Psoas muscle (tissue), 8 donors: ENCODE measurements at places on chromosomes 12 and 14. TPM values are rescaled to one million over a fixed set of nuclear protein-coding genes. Genes with fewer than 3 reads are reported as not detected.
A peak's percentile ranks its signal among the peaks of the same experiment; 100 is the strongest.

Gene HSPA2
- 53.8 TPM for total RNA-seq

Gene NKX2-1
- total RNA-seq, result not detected

Gene GNS
- total RNA-seq, result 37.0 TPM

Gene TBK1
- total RNA-seq, result 19.9 TPM

GRCh38 chr12:28114488-28114887 is 75.8 kb upstream of the CCDC91 start:
- H3K4me1 ChIP-seq, result no peaks in the 10 kb centered on the region
- H3K36me3 ChIP-seq, result no peaks in the 10 kb centered on the region
- no peak for DNase-seq
- H3K4me3 ChIP-seq, result no peak overlapping the region

DNA sequence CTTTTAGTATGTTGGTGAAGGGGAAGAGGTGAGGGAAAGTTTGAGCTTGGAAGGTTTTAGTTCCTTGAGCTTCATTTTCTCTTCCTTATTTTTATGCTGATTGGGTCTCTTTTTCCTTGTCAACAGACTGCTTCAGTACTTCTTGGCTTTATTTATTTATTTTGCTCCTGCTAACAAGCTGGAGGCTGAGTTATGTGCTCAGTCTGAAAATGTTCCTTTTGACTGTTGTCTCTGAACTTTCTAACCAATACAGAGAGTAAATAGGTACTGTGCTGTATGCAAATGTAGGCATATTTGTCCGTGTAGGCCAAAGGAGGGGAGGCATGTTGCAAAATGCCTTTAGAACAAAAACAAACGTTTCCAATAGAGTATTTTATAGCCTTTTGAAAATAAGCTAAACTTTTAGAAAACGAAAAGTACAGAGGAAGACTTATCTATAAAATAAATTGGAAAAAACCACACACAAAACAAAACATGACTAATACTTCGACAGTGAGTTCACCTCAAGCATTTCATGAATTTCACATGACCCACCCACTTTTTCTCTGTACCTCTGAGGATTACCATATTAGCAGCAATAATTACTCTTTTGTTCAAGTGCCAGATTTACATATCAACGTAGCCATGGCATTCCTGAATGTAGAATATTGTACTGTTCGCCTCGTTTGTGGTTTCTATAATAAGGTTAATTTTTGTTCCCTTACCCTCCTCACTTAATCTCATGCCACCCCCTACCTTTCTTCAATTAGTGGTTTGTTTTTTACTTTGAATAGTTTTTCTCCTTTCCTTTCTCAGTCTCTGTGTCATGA is 4.7 kb upstream of the CREBL2 start:
- H3K27me3 ChIP-seq, result no peaks in the 10 kb centered on the region
- no peak for DNase-seq
- no peak overlapping the region for H3K27ac ChIP-seq

- no peak for DNase-seq
- no peaks in the 10 kb centered on the region for H3K4me1 ChIP-seq
- H3K27me3 ChIP-seq, result no peaks in the 10 kb centered on the region
- no peak overlapping the region for H3K4me3 ChIP-seq
Measured at GRCh38 chr12:23587833-23588559, 361.5 kb downstream of the SOX5 start.

DNA sequence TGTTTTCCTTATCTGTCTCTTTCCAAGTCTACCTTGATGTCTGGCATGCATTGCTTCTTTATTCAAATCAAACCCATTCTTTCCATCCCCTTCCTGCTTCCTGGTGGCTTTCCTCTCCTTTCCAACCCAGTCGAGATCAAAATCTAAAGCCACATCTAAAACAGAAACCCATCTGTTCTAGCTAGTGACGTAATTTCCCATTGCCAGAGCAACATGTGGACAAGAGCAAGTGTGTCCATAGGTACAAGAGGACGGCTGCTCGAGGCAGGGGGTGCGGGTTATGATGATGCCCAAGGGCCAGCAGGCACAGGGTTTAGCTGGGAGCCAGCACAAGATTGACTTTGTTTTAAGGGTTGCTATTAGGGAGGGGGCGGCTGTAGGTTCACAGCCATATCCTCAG is 7.0 kb downstream of the KRT80 start:
- H3K4me3 ChIP-seq, result no peak overlapping the region
- H3K36me3 ChIP-seq, result no peaks in the 10 kb centered on the region
- no peak overlapping the region for H3K27ac ChIP-seq
- peaks cover 8% of the 10 kb centered on the region for H3K4me1 ChIP-seq
- DNase-seq, result no peak

GRCh38 chr12:59444932-59445331 is 150.9 kb upstream of the SLC16A7 start:
- H3K36me3 ChIP-seq, result no peaks in the 10 kb centered on the region
- no peaks in the 10 kb centered on the region for H3K4me1 ChIP-seq
- H3K27ac ChIP-seq, result no peak overlapping the region
- no peak for DNase-seq
- no peaks in the 10 kb centered on the region for H3K27me3 ChIP-seq

DNA sequence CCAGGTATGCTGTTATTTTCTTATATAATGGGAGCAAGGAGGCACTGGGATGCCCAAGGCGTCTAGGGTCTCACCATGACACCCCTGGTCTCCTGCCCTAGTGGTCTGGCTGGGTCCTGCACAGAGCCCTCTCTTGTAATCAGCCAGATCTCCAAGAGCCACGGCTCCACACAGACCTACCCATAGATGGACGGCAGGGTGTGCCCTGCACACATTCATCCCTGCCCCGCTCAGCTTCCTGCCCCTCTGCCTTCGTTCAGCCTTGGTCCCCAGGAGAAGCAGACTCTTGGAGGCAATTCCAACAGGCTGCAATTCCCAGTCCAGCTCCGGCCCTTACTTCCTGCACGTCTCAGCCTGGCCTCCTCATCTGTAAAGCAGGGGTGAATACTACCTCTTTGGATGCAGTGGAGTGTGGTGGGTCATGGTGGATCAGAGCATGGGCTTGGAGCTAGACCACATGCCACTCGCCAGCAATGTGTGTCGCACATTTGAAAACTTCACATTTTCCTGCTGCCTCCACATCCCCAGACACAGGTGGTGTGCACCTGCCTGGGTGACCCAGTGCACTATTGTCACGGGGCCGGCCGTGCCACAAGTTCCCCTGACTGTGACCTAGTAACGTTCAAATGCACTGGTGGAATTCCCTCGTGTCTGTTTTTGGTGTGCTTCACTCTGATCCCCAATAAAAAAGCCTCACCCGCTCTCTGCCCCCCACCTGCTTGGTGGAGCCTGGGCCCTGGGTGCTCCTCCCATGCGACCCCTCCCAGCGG is 171.1 kb upstream of the PRMT8 start:
- H3K27ac ChIP-seq, result no peak overlapping the region
- no peaks in the 10 kb centered on the region for H3K36me3 ChIP-seq
- DNase-seq, result no peak
- peaks cover 3% of the 10 kb centered on the region for H3K27me3 ChIP-seq
- peaks cover 7% of the 10 kb centered on the region for H3K4me1 ChIP-seq
- H3K4me3 ChIP-seq, result no peak overlapping the region

DNA sequence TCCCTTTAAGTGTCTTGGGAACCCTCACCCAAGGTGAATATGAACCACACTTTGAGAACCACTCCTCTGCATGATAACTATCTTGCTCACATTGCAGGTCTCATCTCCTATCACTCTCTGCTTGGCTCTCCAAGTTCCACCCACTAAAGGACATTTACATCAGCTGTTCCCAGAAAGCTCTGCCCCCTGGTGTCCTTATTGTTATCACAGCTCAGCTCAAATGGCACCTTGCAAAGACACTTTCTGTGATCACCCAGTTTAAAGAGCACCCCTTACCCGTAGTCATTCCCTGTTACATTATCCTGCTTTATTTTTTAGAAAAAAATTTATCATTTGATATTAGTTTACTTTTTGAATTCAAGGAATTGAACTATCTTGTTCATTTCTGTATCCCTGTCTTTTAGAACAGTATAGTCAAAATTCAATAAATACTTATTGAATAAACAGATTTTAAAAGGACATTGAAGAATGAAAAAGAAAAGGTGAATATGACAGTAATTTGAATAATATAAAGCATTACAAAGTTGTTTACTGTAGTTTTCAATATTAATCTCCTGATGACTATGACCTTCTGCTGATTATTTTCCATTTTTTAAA is 20.5 kb upstream of the GUCY2C start:
- no peak overlapping the region for H3K27ac ChIP-seq
- no peaks in the 10 kb centered on the region for H3K27me3 ChIP-seq
- DNase-seq, result no peak
- no peak overlapping the region for H3K4me3 ChIP-seq

- no peaks in the 10 kb centered on the region for H3K36me3 ChIP-seq
- no peak for DNase-seq
Measured at GRCh38 chr14:93879362-93879983, 47.7 kb upstream of the FAM181A start.

GRCh38 chr12:132262256-132263060 is 66.9 kb downstream of the GALNT9 start:
- no peak for DNase-seq
- no peak overlapping the region for H3K27ac ChIP-seq
- no peaks in the 10 kb centered on the region for H3K27me3 ChIP-seq
- no peaks in the 10 kb centered on the region for H3K4me1 ChIP-seq
- H3K4me3 ChIP-seq, result no peak overlapping the region

DNA sequence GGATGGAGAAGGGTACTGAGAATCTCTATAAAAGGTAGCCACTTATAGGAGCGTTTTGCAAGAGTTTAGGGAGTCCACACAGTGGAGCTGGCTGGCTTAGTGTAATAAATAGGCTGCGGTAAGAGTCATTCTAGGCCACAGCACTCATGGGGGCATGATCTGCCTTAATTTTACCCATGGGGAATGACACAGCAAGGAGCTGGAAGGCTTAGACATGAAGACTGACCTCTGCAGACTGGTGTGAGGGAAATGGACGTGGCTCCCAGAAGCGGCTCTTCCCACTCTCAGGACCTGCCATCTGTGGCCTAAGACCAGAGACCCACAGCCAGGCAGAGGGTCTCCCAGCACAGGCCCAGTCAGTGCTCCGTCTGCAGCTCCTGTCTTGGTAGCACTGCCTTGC is 173.3 kb downstream of the PPM1H start:
- peak; percentile 25 for DNase-seq
- H3K4me1 ChIP-seq, result peaks cover 5% of the 10 kb centered on the region
- H3K27ac ChIP-seq, result no peak overlapping the region
- H3K36me3 ChIP-seq, result no peaks in the 10 kb centered on the region

GRCh38 chr14:80388980-80389711 is 177.8 kb upstream of the DIO2 start:
- no peaks in the 10 kb centered on the region for H3K27me3 ChIP-seq
- no peak for DNase-seq
- no peaks in the 10 kb centered on the region for H3K4me1 ChIP-seq
- no peaks in the 10 kb centered on the region for H3K36me3 ChIP-seq
- H3K27ac ChIP-seq, result no peak overlapping the region

DNA sequence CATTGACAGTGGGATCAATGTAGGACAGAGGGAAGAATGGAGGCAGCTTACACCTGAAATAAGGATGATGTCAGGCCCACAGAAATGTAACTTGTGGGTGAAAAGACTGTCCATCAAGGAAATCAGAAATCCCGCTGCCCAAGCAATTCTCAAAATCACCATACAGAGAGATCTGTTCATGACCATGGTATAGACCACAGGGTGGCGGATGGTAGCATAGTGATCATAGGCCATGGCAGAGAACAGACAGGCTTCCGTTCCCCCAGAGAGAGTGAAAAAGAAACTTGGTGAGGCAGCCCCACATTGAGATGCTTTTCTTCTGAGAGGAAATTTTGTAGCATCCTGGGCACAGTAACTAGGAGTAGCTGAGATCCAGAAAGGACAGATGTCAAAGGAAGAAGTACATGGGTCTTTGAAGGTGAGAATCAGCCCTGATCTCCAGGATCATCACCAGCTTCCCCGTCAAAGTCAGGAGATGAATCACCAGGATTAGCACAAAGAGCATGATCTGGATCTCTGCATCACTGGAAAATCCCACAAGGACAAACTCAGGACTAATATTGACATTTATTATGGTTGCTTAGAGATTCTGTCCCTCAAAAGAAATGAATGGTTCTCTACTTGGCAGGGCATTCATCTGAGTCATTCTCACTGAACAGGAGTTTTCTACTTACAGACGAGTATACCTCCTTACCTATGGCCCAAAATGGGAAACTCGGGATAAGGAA is 5.5 kb upstream of the ZNF641 start:
- peaks cover 6% of the 10 kb centered on the region for H3K4me1 ChIP-seq
- H3K36me3 ChIP-seq, result peaks cover 7% of the 10 kb centered on the region
- DNase-seq, result no peak
- H3K27ac ChIP-seq, result no peak overlapping the region

GRCh38 chr12:47223031-47223847 is 143.5 kb upstream of the AMIGO2 start:
- H3K27me3 ChIP-seq, result no peaks in the 10 kb centered on the region
- H3K4me1 ChIP-seq, result no peaks in the 10 kb centered on the region
- H3K4me3 ChIP-seq, result peak overlapping the region; percentile 28
- H3K36me3 ChIP-seq, result no peaks in the 10 kb centered on the region

DNA sequence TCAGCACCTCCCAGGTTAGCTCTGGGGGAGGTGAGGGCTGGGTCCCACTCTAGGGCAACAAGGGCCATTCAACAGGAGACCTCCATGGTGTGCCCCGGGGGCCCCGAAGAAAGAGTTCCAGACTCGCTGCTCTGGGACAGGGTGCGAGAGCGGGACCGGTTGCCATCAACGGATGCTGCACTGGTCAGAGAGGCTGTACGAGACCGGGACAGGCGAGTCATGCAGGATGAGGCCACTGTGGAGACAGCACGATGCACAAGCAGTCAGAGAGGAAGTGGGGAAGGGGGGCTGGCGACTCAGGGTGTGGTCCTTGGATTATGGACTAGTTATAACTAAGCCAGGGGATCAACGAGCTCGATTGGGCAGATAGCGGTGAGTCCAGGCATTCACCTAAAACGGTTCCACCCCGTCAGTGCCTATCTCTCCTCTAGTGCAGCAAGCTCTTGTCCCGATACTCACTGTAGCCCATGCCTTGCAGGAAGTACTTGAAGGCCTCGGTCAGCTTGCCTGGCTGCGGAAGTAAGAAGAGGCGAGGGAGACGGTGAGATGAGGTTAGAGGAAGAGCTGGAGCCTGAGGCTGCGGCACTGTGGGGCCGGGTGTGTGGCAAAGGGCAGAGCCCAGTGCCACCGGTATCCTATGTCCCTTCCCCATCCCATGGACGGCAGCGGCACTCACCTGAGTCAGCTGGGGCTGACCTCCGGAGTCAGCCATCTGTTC is 7.2 kb downstream of the NDRG2 start:
- H3K27ac ChIP-seq, result peak overlapping the region; percentile 13
- peaks cover 2% of the 10 kb centered on the region for H3K36me3 ChIP-seq
- no peaks in the 10 kb centered on the region for H3K27me3 ChIP-seq
- no peak for DNase-seq

- no peaks in the 10 kb centered on the region for H3K36me3 ChIP-seq
- H3K4me3 ChIP-seq, result no peak overlapping the region
- no peaks in the 10 kb centered on the region for H3K27me3 ChIP-seq
- H3K4me1 ChIP-seq, result no peaks in the 10 kb centered on the region
Measured at GRCh38 chr14:102750376-102750775, 26.9 kb upstream of the TRAF3 start.

- H3K27me3 ChIP-seq, result no peaks in the 10 kb centered on the region
- DNase-seq, result no peak
- no peak overlapping the region for H3K4me3 ChIP-seq
- no peaks in the 10 kb centered on the region for H3K4me1 ChIP-seq
- H3K36me3 ChIP-seq, result peaks cover 10% of the 10 kb centered on the region
- H3K27ac ChIP-seq, result no peak overlapping the region
Measured at GRCh38 chr12:26496170-26496569, 300.8 kb downstream of the SSPN start.

- H3K4me3 ChIP-seq, result no peak overlapping the region
- DNase-seq, result no peak
- no peaks in the 10 kb centered on the region for H3K4me1 ChIP-seq
Measured at GRCh38 chr14:68873376-68873775, 80.5 kb upstream of the ZFP36L1 start.
